ENCODE measurements at places on chromosomes 7 and 10. TPM values are rescaled to one million over a fixed set of nuclear protein-coding genes. Genes with fewer than 3 reads are reported as not detected.

GSAP gene
- 0.85 TPM for total RNA-seq

PPP1R9A gene
- total RNA-seq: 5.0 TPM

MKLN1 gene
- total RNA-seq: 46.4 TPM

HOXA9 gene
- total RNA-seq: not detected
